Memory B cell (primary cell): ENCODE measurements at places on chromosomes 5 and 9.

GRCh38 chr5:15601853-15602252, 101.9 kb downstream of the FBXL7 start:
- DNase-seq = no peak

DNA sequence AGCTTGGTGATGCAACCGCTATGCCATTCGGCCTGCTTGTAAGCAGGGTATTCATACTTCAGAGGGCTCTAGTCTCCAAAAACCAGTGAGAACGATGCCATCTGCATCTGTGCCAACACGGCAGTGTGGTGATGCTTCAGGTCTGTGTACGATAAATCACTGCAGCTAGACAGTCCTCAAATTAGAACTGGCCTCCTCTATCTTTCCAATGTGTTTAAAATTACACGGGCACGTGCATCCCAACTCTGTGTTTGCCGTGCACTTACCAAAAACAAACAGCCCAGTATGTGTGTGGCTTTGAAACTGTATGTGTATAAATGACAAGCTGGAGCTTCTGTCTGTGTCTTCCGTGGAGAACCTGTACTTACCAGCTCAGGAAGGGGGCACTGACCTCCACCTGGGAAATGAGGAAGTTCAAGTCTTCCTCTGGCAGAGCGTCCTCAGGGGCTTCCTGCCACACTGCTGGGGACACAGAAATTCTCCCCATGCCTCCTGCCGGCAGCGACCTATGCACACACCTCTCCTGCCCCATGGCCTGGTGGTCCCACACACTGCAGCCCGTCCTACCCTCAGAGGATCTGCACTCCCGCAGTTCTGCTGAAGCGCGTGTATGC, 12.3 kb downstream of the MED10 start:
- DNase-seq = no peak

DNA sequence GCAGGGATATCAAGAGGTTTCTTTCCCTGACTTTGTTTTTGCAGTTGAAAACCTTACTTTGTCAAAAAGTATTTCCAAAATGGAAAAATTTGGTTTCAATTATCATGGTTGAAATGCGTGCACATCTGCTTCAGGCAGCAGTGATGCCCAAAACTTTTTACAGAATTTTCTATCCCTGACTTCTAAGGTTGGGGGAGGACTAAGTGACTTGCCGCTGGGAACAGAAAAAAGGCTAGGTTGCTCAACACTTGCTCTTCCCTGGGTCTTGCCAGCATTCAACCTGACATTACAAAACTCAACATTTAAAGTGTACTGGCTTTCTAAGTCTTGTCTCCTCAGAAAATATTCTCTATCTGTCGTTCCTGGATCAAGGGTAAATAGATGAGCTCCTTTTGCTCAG, 4.7 kb downstream of the KLHL3 start:
- no peak for DNase-seq

DNA sequence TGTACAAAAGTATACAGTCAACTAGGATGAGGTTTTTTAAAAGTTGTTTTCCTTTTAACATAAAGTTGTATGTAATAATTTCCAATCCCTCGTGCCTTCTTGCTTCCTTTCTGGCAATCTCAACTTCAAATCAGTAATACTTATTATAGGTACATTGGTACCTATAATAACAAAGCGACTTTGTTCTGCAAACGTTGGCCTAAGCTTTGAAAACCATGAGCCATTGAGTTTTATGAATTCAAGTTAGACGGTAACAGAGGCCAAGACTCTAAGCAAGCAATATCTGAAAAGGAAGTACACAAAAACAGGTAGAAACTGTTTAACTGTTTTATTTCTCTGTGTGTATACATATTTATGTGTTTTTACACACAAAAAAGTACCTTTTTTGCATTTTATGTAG, 135.2 kb upstream of the GRHPR start:
- DNase-seq = no peak

DNA sequence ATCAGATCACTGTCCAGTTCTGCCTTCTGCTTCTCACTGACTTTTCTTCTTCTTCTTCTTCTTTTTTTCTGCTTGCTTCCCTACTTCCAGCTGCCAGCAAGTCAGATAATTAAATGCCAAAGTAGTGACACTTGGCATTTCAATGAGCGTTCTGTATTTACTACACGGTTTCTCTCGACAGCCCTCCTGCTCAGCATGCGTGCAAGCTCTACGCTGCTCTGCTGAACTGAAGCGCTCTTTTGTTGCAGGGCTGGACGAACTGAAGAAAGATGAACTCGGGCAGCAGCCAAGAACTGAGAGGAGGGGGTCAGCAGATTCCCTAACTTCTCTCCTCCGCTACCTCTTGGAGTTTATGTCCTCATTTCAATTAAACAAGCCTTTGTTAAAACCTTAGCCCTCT, 319.1 kb downstream of the GLIS3 start:
- no peak for DNase-seq

DNA sequence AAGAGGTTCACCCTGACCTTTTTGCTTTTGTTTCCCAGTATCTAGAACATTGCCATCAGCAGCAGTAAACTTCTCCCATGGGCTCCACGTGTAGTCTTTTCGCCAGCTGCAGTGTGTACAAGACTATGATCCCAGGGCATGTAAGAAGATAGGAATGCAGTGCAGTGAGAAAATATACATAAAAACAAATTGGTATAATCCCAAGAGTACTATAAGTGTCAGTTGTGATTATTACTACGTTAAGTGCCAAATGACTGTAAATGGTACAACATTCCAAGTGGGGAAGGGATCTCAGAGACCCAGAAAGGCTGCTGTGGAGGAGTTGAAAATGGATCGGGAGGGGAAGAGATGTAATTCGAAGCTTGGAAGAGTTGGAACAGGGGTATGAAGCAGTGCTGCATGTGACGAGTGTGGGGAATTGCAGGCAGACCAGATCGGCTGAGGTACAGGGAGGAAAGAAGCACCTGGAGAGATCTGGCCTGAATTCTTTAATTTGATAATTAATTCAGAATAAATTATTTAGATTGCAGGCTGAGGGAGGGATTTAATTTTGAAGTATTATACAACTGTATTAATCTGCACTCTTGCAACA, 95.1 kb downstream of the FBXL7 start:
- no peak for DNase-seq

GRCh38 chr5:147731431-147732290, 50.9 kb downstream of the JAKMIP2 start:
- no peak for DNase-seq

DNA sequence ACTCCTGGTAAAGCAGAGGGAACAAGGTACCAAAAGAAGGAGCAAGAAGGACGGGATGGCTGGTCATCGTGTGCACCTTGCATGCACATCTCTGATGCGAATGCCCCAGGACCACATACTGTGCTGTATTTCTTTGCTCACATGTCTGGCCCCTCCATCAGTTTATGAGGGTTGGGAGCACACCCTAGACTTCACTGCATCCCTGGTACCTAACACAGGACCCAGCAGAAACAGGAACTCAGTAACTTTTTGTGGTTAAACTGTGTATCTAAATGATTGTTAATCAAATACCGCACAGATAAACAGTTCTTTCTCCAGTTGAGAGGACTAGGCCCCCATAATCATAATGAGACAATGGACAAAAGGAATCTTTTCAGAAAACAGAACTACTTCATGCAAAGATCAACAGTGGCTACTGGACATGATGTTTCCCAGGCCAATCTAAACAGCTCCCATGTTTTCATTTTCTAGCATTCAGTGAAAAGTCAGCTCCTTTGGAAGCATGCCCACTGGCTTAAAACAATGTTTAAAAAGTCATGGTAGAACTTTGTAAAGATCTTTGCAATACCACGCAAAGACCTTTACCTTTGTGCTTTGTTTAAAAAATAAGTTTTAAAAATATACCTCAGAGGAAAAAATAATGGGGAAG, 55.5 kb upstream of the IFNK start:
- DNase-seq = no peak

- no peak for DNase-seq
These were observed 20.7 kb downstream of the HK3 start for GRCh38 chr5:176878463-176878862.
